Stimulated activated CD8-positive, alpha-beta memory T cell treated with anti-CD3 and anti-CD28 coated beads, Interleukin-4, amount 100 ng/mL, for 1 hour (primary cell): ENCODE measurements at places on chromosomes 6 and 20.

GRCh38 chr6:154752022-154752421, 18.8 kb downstream of the SCAF8 start:
- DNase-seq = no peak

- DNase-seq = no peak
Measured at GRCh38 chr20:58634059-58634458, 17.0 kb upstream of the STX16 start.

- DNase-seq = no peak
Measured at GRCh38 chr20:35297155-35297554, 4.9 kb upstream of the FAM83C start.

GRCh38 chr6:113385020-113385431, 472.1 kb upstream of the MARCKS start:
- DNase-seq = no peak

GRCh38 chr6:138346302-138347195, 31.2 kb upstream of the SMIM28 start:
- no peak for DNase-seq

DNA sequence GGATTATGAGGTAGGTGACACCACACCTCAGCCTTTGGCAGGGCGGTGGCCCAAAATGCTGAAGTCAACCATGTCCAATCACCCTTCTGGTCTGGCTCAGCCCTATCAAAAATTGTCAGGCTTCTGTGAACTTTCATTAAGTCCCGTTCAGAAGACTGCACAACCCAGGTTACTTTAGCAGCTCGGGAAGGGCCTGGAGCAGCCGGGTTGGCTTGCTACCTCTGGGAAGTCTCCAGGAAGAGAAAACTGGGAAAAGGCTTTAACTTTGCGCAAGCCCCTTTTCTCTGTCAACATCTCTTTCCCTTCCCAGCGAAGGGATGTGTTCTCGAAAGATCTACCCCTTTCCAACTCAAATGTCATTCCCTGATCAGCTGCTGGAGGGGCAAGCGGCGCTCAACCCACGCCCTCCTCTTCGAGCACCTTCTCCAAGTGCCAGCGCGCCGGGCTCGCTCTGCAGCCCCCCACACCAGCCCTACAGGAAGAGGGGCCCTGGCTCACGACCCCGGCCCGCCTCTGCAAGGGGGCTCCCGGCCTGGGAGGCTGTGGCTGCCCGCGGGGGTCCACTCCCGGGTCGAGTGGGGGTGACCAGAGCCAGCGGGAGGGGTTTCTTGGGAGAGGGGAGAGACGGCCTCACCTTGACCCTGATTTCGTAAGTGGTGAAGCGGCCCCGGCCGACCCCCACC, 573 bp downstream of the SNX3 start:
- no peak for DNase-seq

DNA sequence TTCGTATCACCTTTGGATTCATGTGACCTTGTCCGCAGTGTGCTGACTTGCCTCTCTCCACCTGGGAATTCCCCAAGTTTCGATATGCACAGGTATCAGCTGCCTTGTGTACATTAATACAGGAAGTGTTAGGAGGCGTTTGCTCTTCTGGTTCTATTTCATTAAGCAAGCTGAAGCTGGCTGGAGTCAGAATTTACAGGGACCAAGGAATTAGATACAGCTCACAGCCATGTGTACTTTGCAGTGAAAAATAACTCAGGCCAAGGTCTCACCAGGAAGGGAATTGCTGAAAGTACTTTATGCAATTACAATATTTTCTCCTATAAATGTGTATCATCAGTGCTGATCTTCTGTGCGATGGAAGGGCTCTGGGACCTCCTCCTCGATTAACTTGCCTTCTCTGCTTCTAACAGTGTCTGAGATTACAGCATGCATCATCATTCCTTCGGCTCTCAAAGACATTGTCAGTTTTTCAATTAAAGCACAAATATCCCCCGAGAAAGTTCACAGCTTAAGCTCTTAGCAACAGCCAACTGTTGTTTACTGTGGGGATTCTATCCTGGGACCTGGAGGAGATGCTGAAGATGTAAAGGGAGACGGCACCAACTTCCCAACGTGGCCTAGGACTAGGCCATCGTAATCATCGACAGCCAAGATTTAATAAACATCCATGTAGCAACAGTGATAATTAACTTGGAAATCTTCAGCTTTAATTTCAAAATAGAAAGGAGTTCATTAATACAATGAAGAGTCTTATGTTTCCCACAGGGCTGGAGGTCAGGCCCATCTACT, 13.8 kb upstream of the TIAM2 start:
- DNase-seq = no peak

DNA sequence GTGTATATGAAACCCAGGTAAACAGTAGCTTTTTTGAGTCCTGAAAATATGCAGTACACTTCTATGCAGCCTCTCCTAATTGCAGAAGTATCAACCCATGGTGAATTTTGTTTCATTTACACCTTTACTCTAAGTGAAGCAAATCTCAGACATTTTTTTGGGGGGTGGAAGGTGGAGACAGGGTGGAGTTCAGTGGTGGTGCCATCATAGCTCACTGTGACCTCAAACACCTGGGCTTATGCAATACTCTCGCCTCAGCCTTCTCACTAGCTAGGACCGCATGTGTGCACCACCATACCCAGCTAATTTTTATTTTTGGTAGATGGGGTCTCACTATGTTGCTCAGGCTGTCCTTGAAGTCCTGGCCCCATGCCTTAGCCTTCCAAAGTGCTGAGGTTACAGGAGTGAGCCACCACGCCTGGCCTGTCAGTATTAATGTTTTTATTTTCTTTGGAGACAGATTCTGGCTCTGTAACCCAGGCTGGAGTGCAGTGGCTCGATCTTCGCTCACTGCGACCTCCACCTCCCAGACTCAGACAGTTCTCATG, 80.3 kb downstream of the JARID2 start:
- DNase-seq = no peak
